Lower lobe of right lung (tissue), 2 donors: ENCODE measurements at places on chromosomes 3 and 15.
A peak's percentile ranks its signal among the peaks of the same experiment; 100 is the strongest.

GRCh38 chr3:146496251-146496650 lies 26.9 kb upstream of the PLSCR2 start:
- no peak for DNase-seq

DNA sequence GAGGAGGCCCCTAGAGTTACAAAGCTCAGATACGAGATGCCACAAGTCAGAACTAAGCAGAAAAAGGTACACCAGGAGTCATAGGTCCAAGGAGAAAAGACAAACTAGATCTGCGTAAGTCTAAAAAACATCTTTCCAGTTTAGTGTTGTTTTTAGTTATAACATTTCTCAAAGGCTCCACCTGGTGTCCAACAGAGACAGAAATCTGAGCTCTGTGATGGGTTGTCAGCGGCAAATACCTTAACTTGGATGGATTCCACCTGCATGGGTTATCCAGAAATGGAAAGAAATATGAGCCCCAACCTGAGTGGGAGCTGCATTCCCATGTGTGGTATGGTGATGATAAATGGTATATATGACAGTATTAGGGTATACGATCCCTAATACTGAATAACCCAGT lies 238.6 kb upstream of the CHRM5 start:
- no peak for DNase-seq

DNA sequence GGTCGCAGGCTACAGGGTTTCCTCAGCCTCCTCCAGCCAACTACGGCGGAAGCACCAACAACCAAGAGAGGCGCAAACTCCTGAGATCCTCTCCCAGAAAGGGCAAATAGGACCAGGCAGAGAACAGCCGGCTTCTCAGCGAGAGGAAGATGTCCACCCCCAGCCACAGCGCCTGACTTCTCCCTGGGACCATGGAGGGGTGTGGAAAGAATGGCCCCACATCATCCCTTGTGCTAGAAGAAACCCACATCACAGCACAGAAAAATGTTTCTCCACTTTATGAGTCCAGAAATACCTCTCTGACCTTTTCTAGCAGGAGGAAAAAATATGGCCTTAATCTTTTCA lies 105.7 kb downstream of the XXYLT1 start:
- no peak for DNase-seq

DNA sequence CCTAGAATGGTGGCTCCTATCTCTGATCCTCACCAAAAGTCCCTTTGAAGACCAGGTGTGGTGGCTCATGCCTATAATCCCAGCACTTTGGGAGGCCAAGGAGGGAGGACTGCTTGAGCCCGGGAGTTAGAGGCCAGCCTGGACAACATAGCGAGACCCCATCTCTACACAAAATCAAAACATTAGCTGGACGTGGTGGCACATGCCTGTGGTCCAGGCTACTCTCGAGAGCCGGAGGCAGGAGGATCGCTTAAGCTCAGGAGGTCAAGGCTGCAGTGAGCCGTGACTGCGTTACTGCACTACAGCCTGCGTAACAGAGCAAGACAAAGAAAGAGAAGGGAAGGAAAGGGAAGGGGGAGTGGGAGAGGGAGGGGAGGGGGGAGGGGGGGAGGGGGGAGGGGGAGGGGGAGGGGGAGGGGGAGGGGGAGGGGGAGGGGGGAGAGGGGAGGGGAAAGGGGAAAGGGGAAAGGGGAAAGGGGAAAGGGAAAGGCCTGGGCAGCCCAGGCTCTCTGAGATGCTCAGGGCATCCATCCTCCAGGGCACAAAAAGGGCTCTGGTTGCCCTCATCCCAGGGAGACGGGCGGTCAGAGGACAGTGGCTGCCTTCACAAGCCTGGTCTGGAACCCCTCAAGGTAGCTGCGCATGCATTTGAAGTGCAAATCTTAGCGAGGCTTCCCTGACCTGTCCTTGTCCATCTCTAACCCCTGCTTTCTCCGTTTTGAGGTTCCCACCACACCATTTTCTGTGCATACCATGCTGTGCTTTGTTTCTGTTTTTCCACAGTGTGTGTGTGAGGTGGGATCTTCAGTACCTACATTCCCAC lies 76.1 kb downstream of the LDHAL6B start:
- DNase-seq, result no peak

- DNase-seq, result no peak
Observed at GRCh38 chr3:177921153-177921552, 615.1 kb upstream of the KCNMB2 start.

DNA sequence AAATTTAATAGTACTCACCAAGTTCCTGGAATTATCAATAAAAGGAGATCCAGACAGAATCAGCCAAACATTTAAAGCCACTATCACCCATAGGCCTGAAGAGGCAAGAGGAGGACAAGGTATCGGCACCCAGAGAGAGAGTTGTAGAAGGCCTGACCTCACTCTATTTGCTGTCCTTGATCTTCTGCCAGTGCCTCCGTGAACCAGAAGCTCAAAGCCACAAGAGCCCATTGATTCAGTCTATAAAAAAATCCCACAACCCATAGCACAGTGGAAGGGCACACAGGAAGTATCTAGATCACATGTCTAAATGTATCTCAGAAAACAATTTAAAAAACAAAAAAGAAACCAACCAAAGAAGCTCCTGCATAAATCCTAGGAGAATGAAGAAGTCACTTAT lies 68.6 kb upstream of the FAM174B start:
- no peak for DNase-seq

DNA sequence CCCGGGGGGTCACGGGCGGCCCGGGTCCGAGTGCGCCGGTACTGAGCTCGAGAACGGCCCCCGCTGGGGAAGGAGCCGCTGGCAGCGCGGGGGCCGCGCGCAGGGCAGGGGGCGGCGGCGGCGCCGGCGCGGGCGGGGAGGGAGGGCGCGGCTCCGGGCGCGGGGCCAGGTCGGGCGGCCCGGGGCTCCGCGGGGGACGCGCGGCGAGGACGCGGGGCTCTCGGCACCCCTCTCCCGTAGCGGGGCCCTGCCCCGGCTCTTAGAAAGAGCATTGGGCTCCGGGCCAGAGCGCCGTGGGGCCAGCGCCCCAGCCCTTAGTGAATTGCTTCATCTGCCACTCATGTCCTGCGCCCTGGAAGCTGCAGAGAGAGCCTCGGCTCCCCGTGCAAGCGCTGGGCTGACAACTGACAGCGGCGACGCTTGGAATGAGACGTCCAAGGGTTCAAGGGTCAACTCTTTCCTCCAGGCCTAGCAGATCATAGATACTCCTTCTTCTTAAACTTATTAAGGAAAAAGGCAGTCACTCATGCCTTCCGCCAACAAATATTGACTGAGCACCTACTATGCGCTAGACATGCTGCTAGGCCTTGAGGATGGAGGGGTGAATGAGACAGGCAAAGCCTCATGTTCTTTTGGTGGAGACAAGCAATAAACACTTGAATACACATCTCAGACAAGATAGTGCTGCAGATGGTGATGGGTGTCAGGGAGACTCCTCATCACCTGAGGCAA lies 140.8 kb downstream of the SMAD6 start:
- DNase-seq, result peak; percentile 91

DNA sequence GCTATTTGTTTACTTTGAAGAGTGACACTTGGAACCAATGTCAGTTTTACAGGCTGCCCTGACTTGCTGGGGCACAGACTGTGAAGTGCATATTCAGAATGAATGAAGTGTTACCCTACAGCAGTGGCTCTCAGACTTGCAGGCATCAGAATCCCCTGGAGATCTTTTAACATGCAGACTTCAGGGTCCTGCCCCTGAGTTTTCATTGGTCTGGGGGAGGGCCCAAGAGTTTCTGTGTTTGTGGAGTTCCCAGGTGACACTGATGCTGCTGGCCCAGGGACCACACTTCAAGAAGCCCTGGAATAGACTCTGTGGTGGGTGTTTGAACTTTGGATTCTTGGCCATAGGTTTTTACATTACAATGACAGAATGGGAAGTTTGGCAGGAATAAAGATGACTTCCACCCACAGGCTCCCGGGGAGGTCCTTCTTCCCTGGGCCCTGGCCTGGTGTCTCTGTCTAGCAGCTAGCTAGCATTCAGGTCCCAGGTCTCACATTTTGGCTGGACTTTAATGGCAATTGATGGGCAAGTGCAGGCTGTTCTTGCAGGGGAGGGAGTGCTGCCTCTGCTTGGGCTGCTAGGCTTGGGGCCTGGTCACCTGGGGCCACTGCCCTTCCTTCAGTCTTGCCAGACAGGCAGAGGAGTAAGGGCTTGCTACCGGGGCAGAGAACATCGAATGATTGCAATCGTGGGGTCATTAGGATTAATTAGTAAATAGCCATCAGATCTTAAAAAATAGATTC lies 149.0 kb downstream of the APBA2 start:
- no peak for DNase-seq
